ENCODE measurements at places on chromosomes 1 and 21.
A peak's percentile ranks its signal among the peaks of the same experiment; 100 is the strongest.

GRCh38 chr1:115951560-115951959 is 24.8 kb upstream of the SLC22A15 start:
- H3K27ac ChIP-seq, result no peak overlapping the region
- peaks cover 8% of the 10 kb centered on the region for H3K27me3 ChIP-seq
- H3K36me3 ChIP-seq, result no peaks in the 10 kb centered on the region
- DNase-seq, result no peak

GRCh38 chr1:214248311-214249085 is 32.5 kb upstream of the SMYD2 start:
- no peak overlapping the region for H3K27ac ChIP-seq
- no peaks in the 10 kb centered on the region for H3K4me1 ChIP-seq
- H3K36me3 ChIP-seq, result no peaks in the 10 kb centered on the region
- DNase-seq, result no peak
- H3K27me3 ChIP-seq, result peaks cover 30% of the 10 kb centered on the region

GRCh38 chr1:52925571-52926005 is 1.5 kb upstream of the SCP2 start:
- H3K27me3 ChIP-seq, result peaks cover 5% of the 10 kb centered on the region
- H3K27ac ChIP-seq, result no peak overlapping the region
- H3K36me3 ChIP-seq, result no peaks in the 10 kb centered on the region
- peaks cover 13% of the 10 kb centered on the region for H3K4me1 ChIP-seq
- no peak for DNase-seq

- H3K4me3 ChIP-seq, result no peak overlapping the region
- peaks cover 16% of the 10 kb centered on the region for H3K4me1 ChIP-seq
- H3K27ac ChIP-seq, result no peak overlapping the region
- H3K27me3 ChIP-seq, result no peaks in the 10 kb centered on the region
- H3K36me3 ChIP-seq, result peaks cover 19% of the 10 kb centered on the region
These were observed 8.1 kb upstream of the C1QTNF12 start for GRCh38 chr1:1254667-1254998.

- H3K36me3 ChIP-seq, result no peaks in the 10 kb centered on the region
- H3K27ac ChIP-seq, result no peak overlapping the region
- H3K4me1 ChIP-seq, result no peaks in the 10 kb centered on the region
- DNase-seq, result no peak
- H3K27me3 ChIP-seq, result peaks cover 36% of the 10 kb centered on the region
These were observed 258.1 kb downstream of the GRIK3 start for GRCh38 chr1:36776256-36776655.

DNA sequence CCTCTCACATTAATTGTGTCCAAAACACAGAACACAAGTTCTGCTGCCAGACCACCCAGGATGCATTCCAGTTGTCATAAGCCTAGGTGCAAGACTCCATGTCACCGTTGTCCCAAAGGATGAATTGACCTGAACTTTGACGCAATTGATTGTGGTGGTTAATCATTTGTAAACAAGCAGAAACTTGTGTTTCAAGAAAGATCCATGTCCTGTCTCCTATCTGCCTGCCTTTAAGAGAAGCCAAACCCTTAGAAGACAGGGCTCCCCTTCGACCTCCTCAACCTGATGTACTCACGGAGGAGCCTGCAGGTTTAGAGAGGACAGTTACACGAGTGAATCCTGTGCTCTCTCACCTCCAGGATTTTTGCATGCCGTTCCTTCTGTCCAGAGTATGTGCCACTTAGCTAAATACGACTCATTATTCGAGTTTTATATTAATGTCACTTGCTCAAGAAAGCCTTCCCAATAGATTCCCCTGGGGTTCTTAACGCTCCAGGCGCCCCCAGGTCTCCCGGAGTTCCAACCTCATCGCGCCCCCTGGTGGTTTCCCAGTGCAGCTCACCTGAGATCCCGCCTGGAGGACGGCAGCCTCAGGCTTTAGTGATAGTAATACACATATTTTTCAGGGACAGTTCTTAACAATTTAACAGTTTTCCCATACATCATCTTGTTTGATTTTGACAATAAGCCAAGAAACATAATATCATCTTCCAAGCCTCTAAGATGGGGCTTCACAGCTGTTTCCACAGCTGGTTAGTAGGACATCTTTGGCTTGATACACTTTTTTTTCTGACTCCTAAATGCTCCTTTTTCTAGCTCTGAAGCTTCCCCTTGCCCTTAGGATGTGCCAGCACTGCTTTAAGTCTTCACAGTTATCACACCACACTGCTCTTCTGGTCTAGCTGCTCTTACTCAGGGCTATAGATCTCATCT is 2.4 kb upstream of the C8B start:
- H3K4me1 ChIP-seq, result no peaks in the 10 kb centered on the region
- no peaks in the 10 kb centered on the region for H3K27me3 ChIP-seq
- H3K4me3 ChIP-seq, result no peak overlapping the region
- H3K36me3 ChIP-seq, result no peaks in the 10 kb centered on the region
- H3K27ac ChIP-seq, result no peak overlapping the region
- DNase-seq, result no peak

- peak overlapping the region; percentile 73 for H3K4me3 ChIP-seq
- peak overlapping the region; percentile 87 for H3K27ac ChIP-seq
- peaks cover 14% of the 10 kb centered on the region for H3K36me3 ChIP-seq
These were observed 133.6 kb downstream of the SYF2 start for GRCh38 chr1:25098717-25099116.

DNA sequence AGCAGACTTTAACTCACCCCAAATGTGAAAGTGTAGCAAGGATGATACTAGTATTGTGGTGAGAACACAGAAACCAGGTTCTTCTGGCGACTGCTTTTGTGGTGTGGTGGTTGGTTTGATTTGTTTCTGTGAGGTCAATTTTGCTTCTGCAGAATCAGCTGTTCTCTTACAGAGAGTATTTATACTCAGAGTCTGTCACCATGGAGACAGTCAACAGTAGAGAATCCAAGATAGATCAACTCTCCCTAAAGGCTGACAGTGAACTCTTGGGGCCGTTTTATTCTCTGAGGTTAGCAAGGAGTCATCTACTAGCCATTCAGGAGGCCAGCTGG is at the start of gene CFAP107:
Gene CFAP107 (plus strand): TSS at position 209 of the 332 bp plus-strand sequence. CDS start 231 bp downstream, outside the sequence.
- peaks cover 35% of the 10 kb centered on the region for H3K27me3 ChIP-seq
- peaks cover 6% of the 10 kb centered on the region for H3K4me1 ChIP-seq
- H3K36me3 ChIP-seq, result peaks cover 4% of the 10 kb centered on the region
- no peak within 1 kb of the TSS for H3K27ac ChIP-seq
- no peak within 1 kb of the TSS for H3K4me3 ChIP-seq

GRCh38 chr1:64137412-64137803 is 66.0 kb upstream of the UBE2U start:
- peaks cover 8% of the 10 kb centered on the region for H3K27me3 ChIP-seq
- peaks cover 2% of the 10 kb centered on the region for H3K4me1 ChIP-seq
- DNase-seq, result no peak
- H3K27ac ChIP-seq, result no peak overlapping the region

GRCh38 chr1:24828887-24829192 is 83.6 kb downstream of the CLIC4 start:
- peaks cover 13% of the 10 kb centered on the region for H3K27me3 ChIP-seq
- no peaks in the 10 kb centered on the region for H3K36me3 ChIP-seq
- H3K4me3 ChIP-seq, result no peak overlapping the region
- no peak overlapping the region for H3K27ac ChIP-seq
- DNase-seq, result no peak
- H3K4me1 ChIP-seq, result no peaks in the 10 kb centered on the region

Data from activated naive CD8-positive, alpha-beta T cell treated with anti-CD3 and anti-CD28 coated beads, Interleukin-2, amount 10 ng/mL, durations not matched to agents 7 days and 5 days (primary cell).